ENCODE measurements at places on chromosomes 2 and 18.
A peak's percentile ranks its signal among the peaks of the same experiment; 100 is the strongest.

GRCh38 chr2:98643496-98644100 lies 35.2 kb downstream of the UNC50 start:
- DNase-seq: no peak

GRCh38 chr2:224925810-224926100 lies 116.5 kb downstream of the DOCK10 start:
- peak; percentile 65 for DNase-seq

DNA sequence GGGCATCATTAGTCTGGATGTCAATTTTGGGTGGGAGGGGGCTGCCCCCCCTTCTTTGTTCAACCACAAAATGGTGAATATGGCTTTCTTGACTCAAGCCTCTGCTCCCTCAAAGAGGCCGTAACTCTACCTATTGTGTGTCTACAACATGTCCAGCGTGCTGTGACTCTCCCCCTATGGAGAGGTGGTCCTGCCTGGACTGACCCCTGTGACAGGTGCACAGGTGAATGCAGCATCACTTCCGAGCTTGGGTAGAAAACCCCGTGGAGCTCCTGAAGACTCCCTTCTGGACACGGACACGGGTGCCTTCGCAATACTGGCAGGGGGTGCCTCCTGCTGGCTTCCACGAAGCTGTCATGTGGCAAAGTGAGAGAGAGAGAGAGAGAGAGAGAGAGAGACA lies 397.8 kb downstream of the GALR1 start:
- DNase-seq: no peak

- DNase-seq: no peak
Observed at GRCh38 chr2:26811791-26812694, 26.2 kb downstream of the CENPA start.

DNA sequence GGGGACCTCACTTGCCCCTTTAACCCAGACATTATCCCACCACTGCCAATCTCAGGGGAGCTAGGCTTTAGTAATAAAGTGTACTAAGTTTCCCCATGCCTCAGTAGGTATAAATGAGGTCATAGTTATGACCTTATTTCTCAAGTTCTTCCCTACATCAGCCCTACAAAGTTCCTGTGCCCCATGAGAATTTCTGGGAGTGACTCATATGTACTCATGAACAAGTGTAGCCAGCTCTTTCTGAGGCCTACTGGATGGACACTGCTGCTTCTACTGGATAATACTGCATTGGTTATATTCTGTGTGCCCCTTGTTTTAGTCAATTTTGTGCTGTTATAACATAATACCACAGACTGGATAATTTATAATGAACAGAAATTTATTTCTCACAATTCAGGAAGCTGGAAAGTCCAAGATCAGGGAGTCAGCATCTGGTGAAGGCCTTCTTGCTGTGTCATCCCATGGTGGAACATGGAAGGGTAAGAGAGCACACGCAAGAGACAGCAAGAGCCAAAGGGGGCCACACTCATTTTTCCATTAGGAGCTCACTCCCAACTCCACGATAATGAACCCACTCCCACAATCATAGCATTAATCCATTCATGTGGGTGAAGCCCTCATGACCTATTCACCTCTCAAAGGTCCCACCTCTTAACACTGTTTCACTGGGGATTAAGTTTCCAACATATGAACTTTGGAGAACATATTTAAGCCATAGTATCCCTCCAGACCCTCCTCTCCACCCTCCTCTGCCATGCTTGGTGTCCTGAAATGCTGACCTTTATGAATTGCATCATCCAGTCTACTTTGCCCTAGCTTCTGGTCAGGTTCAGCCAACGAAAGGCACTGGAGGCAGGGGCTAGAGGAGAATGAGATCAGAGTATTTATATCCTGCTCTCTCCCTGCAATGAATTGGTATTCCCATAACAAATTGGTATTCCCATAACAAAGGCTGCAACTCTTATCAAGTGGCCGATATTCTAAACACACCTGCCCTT lies 25.4 kb upstream of the ST3GAL5 start:
- DNase-seq: no peak

- DNase-seq: no peak
Observed at GRCh38 chr2:51079945-51080344, 48.0 kb upstream of the NRXN1 start.

Data from T-helper 2 cell (primary cell).